NCI-H187 (cell line): ENCODE measurements at places on chromosomes 1 and 21.

DNA sequence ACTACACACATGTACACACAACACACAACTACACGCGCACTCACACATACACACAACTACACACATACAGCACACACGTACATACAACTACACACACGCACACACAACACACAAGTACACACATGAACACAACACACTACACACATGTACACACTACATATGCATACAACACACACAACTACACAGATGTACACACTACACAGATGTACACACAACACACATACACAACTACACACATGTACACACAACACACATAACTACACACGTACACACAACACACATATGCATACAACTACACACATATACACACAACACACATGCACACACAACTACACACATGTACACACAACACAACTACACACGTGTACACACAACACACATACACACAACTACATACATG, 318.6 kb downstream of the CAMTA1 start:
- DNase-seq: no peak

DNA sequence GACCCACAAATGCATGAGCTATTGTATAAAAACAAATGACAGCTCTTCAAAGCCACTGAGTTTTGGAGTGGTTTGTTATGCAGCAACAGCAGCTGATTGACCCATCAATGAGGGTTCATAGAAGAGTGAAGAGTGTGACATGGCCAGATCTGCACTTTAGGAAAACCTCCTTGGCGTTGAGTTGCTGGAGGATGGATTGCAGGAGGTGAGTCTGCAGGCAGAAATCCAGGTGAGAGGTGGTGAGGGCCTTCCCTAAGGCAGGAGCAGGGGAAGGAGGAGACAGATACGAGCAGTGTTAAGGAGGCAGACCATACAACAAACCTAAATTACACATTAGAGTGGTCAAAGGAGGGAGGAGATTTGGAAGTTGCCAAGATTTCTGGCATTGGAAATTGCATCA, 169.3 kb upstream of the CSF3R start:
- no peak for DNase-seq

DNA sequence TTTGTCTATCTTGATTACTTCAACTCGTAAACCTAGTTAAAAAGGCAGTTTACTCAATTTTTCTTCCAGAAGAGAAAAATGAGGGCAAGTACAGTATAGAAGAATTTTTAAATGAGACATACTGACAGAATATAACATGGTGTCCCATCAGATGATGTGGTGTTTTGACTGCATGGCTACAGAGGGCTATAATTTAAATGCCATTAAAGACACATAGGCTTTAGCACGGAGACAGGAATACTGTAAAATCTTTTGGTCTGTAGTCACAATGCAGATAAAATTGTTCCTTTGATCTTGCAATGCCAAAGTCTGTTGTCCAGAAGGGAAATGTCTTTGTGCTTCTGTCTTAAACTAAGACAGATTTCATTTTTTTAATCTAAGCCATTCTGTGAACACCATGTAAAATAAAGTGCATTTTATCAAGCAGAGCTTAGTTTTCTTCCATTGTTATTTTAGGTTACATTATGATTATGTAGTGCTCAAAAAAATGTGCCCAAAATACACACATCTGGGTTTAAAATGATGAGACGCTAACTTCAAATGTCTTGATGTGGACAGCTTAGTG, 249.6 kb downstream of the PTPRC start:
- no peak for DNase-seq

DNA sequence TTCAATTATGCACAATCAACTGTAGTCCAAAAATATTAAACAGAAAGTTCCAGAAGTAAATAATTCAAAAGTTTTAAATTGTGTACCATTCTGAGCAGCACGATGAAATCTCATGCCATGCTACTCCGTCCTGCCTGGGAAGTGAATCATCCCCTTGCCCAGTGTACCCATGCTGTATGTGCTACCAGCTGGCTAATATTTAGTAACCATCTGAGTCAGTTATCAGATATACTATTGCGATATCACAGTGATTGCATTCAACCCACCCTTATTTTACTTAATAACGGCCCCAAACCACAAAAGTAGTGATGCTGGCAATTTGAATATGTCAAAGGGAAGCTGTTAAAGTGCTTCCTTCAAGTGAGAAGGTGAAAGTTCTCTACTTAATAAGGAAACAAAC, 56.2 kb downstream of the EVI5 start:
- no peak for DNase-seq

DNA sequence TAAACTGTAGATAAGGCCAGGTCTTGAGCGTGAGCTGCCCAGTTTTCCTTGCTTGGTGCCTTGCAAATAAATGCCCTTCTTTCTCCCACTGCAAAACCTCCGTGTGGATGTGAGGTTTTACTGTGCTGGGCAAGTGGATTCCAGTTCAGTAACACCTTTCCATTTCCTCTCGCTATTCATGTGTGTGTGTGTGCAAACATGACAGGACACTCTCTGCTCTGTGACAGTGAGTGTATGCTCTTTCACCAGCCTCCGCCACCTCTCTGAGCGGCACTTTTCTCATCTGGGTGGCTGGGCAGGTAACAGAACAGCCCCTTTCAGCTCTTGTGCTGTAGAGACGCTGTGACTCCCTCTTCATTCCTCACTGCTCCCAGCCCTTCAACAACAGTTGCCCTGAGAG, 23.9 kb downstream of the CNIH3 start:
- no peak for DNase-seq

DNA sequence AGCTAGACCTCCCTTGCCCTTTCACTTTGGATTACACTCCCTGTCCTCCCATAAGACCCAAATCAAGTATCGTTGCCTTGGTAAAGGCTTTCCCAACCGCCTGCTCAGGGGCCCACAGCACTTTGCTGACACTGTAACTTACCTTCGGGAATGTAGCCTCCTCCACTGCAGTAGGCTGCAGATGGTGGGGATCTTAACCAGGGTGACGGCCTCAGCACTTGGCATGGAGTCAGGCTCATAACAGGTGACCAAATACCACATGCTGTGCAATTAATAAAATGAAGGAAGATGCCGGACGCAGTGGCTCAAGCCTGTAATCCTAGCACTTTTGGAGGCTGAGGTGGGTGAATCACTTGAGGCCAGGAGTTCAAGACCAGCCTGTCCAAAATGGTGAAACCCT, 88.7 kb upstream of the IRF2BP2 start:
- no peak for DNase-seq

DNA sequence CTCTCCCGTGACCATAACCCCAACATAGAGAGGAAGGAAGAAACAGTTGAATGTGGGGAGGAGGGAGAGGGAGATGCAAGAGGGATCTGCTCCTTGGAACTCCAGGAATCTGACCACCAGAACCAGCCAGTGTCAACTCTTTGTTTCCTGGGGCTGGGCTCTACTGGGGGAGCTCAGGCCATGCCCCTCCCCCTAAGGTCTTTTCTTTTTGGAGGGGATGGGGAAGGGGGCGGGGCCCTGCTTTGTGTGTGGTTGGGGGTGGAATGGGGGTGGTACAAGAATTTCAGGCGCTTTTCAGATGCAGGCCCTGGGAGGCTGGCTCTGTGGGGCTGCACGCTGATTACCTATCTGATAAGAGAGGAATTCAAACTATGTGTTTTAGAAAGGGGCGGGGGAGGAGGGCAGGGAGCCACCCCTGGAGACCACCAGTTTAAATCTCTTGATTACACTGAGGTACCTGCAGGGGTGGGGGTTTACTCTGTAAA, 8.3 kb downstream of the LIN28A start:
- no peak for DNase-seq

DNA sequence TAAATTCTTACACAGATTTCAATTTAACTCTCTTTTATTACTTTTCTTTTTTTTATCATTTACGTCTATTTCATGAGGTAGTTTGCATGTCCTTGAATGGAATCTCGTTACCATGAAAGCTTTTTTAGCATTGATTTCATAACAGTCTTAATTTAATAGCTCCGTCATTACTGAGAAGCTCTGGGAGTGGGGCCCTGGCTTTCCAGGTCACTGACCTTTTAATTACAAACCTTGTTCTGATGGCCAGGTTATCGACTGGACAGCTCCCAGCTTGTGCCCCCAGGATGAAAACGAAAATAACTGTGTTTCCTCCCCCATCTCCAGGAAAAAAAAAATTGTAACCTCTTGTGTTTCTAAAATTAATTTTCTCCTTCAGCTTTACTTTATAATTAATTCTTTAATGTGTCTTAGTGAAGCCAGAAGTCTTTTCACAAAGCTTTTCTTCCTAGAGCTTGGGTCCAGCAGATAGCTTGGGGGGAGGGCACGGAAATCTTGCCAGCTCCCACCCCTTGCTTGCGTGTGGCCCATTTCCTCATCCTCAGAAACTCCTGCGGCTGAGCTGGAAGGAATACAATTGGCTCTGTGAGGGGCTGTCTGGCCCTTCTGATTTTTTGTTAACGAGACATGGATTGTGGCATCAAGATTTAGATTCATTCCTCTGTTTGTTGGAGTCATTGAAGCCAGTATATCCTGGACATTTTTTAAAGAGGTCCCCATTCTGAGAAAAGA, 65.7 kb downstream of the PEX14 start:
- no peak for DNase-seq

DNA sequence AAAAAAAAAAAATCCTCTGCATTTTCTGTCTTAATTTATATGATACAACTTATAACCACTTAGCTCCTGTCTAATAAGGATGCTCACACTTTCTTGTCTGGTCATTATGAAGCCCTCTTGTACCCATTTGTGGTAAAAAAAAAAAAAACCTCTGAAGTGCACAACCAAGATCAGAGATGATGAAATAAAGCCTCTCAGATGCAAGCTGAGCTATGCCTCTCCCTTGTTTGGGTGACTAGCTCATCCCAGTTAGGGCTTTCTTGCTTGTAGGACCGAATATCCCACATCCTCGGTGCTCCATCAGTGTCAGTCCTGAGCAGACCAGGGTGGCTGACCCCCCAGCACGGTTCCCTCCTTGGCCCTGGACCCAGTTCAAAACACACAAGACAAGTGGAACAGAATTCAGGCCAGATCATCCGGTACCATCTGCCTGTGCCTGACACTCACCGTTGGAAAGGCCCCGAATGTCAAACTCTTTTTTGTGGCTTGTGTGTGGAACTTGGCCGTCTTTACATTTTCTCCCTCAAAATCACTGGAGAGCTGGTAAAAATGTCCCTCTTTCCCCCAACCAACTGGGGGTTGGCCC, 6.3 kb upstream of the SELENON start:
- no peak for DNase-seq

DNA sequence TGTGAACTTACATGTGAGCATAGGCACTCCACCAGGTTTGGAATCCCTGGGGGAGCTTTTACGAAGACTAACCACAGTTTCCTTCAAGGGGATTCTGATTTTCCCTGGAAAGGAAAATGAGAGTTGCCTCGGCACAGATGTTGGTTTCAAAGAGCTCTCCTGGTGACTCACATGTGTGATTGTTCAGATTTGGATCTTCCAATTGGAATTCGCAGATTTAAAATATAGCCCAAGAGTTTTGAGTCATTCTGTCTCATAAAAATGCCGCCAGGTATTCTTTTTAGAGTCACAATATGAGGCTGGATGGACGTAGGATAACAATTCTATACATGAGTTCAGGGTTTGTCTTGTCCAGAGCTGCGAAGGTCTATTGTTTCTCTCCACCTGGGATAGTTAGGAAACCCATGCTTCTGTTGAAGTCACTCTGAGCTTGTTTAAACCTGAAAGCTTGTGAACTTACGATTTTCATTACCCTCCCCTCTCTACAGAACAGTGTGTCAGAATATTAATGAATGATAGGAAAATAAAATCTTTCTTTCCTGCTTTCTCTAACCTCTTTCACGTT, 64.9 kb downstream of the TGFB2 start:
- no peak for DNase-seq

DNA sequence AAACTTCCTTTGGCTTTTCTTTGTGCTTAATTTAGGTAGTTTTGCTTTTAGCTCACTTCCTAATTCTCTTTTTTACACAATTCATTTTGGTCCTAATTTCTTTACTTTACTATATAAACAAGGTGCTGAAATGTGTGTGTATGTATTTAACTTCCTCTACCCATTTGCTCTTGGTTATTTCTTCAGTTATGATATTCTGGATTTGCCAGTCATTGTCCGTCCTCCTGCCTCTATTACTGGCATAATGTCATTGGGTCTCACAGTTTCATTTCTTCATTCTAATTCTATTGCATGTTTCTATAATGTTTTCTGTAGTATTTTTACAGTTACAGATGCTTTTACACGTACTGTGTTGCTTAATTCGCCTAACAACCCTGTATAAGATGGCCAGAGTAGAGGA, 96.2 kb downstream of the ZMYM4 start:
- no peak for DNase-seq

DNA sequence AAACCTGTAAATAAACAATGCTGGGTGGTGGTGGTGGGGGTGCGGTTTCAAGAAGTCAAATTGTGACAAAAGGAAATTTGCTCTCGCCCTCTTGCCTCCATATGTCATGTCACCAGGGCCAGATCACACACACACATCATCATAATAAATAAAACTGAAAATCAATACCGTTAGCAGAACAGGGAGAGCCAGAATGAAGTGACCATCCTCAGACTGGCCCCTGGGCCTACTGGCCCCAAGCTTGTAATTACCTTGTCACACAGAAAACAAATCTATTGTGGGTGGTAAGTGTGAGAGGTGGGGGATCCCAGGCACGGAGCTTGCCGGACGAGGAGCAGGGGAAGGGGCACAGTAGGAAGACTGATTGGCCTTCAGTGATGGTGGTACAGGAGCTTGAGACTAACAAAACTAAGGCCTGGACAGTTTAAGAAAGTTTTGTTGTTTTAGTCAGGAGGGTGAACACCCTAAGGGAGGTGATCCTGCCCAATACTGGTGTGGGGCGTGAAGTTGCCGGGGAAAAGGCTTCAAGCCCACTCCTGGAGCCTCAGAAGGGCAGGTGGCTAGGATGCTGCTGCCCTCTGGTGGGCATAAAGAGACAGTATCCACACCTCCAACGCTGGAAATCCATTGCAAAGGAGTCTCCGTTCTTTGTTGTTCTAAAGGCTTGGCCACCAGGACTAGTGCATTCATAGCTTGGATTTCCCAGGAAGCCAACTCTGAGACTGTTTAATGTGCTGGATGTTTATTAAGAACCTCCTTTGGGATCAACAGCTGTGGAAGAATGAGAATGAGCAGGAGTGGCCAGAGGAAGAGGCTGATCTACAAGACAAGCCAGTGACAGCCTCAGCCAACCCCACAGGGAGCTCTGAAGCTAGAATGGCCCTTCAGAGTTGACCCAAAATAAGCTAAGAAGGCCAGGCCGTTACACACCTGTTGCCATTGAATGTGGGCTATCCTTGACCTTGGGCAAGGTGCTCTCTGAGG, 8.1 kb upstream of the C1orf216 start:
- no peak for DNase-seq

DNA sequence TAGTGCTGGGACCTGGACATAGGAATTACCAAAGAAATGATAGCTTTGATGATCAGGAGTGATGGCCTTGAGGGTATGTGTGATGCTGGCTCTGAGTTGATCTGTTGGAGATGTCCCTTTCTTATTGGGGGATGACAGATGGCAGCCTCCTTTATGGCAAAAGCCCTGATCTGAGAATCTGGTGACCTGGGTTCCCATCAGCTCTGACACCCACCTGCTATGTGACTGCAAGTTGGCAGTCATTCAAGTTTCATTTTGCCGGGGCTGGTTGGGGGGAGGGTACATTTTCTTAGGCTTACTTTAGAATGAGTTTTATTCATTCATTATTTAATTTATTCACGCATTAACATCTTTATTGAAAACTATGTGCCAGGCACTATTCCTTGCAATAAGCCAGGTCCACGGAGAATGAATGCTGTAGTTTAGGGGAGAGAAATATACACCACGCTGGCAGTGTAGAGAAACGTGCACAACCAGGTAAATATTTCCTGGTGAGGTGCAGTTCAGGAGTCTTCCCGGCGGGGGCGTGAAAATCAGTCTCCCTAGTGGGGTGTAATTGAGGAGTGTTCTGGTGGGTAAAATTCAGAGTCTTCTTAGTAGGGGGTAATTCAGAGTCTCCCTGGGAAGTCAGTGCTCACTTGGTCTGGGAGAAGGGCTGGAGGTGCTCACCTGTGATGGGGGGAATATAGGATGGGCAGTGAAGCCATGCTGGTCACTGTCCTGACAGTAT, 401.3 kb downstream of the CAMTA1 start:
- no peak for DNase-seq
